ENCODE measurements at places on chromosomes 3 and 15. TPM values are rescaled to one million over a fixed set of nuclear protein-coding genes. Genes with fewer than 3 reads are reported as not detected.

Gene SERPINI2
- 2.5 TPM for total RNA-seq

DNA sequence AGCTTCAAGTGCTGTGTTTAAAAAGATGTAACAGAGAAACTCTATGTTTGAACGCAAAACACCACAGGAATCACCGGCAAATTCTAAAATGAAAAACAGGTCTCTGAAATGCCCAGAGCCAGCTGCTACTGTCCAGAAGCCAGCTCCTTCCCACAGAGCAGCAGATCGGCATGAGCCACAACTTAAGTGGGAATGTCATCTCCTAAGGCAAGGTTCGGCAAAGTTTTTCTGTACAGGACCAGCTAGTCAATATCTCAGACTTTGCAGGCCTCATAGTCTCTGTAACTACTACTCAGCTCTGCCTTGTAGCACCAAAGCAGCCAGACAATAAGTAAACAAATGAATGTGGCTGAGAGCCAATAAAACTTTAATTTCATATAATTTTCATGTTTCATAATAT lies 4.9 kb downstream of the PLOD2 start:
- H3K4me1 ChIP-seq = peaks cover 29% of the 10 kb centered on the region
- no peaks in the 10 kb centered on the region for H3K27me3 ChIP-seq
- DNase-seq = no peak
- no peak overlapping the region for H3K4me3 ChIP-seq
- H3K27ac ChIP-seq = no peak overlapping the region

GRCh38 chr3:58391156-58391865 lies 42.3 kb downstream of the PDHB start:
- peaks cover 39% of the 10 kb centered on the region for H3K4me1 ChIP-seq
- H3K4me3 ChIP-seq = no peak overlapping the region
- H3K36me3 ChIP-seq = no peaks in the 10 kb centered on the region
- no peaks in the 10 kb centered on the region for H3K27me3 ChIP-seq

DNA sequence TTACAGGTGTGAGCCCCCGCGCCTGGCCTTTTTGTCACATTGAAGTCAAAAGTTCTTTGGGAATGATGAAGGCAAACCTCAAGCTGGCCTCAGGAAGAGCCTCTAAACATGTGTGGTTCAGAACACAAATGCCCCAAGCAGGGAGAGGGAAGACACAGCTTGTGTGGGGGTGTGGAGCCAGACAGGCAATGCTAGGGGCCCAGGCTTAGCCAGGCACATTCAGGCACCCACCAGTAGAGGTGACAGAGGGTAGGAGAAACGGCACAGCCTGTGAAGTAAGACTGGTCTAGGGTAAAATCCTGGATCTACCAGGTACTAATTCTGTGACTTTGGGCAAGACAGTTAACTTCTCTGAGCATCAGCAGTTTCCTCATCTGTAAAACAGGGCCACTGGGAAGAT lies 3.5 kb downstream of the HDC start:
- H3K27me3 ChIP-seq = no peaks in the 10 kb centered on the region
- DNase-seq = peak; percentile 48
- no peak overlapping the region for H3K27ac ChIP-seq
- H3K4me1 ChIP-seq = no peaks in the 10 kb centered on the region

DNA sequence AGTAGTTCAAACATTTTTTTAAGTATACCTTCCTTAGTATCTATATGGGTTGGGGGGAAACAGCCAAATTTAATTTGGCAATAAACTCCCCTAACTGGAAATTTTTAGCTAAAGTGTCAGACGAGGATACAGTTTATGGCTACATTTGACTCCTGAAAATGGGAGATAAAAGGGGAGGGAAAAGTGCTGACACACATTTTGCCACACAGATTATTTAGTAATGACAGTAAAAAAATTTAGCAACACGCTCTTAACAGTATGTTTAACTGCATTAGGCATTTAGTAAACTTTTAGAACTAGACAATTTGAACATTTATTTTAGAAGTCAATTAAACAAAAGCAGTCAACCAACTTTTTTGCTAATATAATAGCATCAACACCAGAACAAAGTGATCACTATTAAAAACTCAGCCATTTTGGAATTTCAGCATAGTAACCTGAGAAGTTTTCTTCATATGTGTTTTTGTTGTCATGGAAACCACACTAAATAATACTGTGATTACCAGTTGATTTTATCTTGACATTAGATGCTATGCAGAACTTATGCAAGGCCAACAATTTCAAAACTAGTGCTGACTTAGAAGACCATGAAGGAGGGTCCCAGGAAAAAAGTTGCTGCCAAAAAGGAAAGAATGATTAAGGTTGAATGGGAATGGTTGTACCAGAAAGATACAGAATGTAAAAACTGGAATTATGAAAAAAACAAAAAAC lies 47.0 kb upstream of the TFG start:
- no peak overlapping the region for H3K27ac ChIP-seq
- H3K4me1 ChIP-seq = no peaks in the 10 kb centered on the region
- no peak overlapping the region for H3K4me3 ChIP-seq
- no peaks in the 10 kb centered on the region for H3K36me3 ChIP-seq
- DNase-seq = peak; percentile 64

DNA sequence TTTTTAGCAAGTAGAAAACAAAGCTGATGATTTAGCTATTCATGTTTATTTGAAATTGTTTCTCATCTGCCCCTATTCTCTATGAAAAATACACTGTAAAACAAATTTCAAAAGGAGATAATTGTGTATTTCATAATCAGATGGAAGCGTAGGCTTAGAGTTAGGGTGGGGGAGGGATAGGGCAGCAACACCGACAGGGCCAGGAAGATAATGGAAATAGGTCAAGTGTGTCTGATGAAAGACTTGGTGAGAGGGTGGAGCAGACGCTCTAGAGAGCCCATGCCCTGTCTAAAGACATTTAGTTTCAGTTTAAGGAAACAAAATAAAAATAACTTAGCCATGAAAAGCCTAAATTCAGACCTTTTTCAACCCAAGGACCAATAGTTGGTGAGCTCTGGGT lies 51.6 kb upstream of the ARL6 start:
- H3K27ac ChIP-seq = no peak overlapping the region
- H3K36me3 ChIP-seq = no peaks in the 10 kb centered on the region
- no peaks in the 10 kb centered on the region for H3K27me3 ChIP-seq
- no peak for DNase-seq
- peaks cover 18% of the 10 kb centered on the region for H3K4me1 ChIP-seq

GRCh38 chr15:85583923-85584390 lies 203.6 kb downstream of the AKAP13 start:
- no peak overlapping the region for H3K4me3 ChIP-seq
- peaks cover 13% of the 10 kb centered on the region for H3K4me1 ChIP-seq
- DNase-seq = no peak
- no peaks in the 10 kb centered on the region for H3K36me3 ChIP-seq

Gene ZBED2
- not detected for total RNA-seq

GRCh38 chr3:37923569-37924040 lies 61.9 kb downstream of the CTDSPL start:
- DNase-seq = no peak
- H3K4me3 ChIP-seq = no peak overlapping the region
- no peak overlapping the region for H3K27ac ChIP-seq

DNA sequence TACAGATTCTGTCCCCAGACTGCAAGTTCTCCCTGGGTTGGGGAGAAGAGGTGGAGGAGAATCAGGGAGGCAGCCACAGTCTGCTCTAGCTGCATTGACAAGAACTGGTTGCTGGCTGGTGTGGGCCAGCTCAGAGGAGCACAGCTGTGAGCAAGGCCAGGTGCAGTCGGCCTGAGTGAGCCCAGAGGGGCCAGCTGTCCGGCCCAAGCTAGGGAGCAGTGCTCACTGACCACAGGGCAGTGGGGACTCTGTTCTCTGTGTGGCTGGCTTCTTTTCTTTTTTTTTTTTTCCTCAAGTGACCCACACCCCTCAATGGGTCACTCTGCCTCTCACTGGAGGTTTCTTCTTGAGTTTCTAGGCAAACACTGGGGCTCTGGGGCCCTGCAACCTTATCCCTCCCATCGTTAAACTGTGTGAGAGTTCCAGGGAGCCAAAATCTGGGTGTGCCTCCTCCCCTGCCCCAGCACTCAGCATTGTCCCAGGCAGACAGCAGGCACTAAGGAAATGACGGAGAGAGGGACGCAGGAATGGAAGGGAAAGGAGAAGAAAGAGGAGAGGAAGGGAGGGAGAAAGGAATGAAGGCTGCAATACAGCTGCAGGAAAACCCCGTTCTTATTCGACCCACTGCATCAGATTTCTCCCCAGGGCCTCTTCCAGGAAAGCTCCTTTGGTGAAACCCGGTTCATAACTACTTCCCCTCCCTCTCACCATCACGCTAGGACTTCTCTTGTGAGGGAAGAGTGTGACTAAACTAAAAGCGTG lies 37.7 kb upstream of the HES1 start:
- no peaks in the 10 kb centered on the region for H3K27me3 ChIP-seq
- no peak for DNase-seq
- H3K27ac ChIP-seq = no peak overlapping the region
- no peak overlapping the region for H3K4me3 ChIP-seq

Gene KY
- not detected for total RNA-seq

- no peak for DNase-seq
- no peaks in the 10 kb centered on the region for H3K4me1 ChIP-seq
- no peaks in the 10 kb centered on the region for H3K27me3 ChIP-seq
- no peak overlapping the region for H3K4me3 ChIP-seq
- no peaks in the 10 kb centered on the region for H3K36me3 ChIP-seq
These were observed 598.2 kb upstream of the ADAMTS9 start for GRCh38 chr3:65285956-65286355.

Gene ARIH1
- 55.3 TPM for total RNA-seq

GRCh38 chr3:115628075-115628412 lies 4.7 kb downstream of the GAP43 start:
- H3K27ac ChIP-seq = no peak overlapping the region
- H3K27me3 ChIP-seq = peaks cover 13% of the 10 kb centered on the region
- DNase-seq = no peak
- H3K4me3 ChIP-seq = no peak overlapping the region
- no peaks in the 10 kb centered on the region for H3K36me3 ChIP-seq

Gene IGF2BP2
- total RNA-seq = 87.4 TPM

DNA sequence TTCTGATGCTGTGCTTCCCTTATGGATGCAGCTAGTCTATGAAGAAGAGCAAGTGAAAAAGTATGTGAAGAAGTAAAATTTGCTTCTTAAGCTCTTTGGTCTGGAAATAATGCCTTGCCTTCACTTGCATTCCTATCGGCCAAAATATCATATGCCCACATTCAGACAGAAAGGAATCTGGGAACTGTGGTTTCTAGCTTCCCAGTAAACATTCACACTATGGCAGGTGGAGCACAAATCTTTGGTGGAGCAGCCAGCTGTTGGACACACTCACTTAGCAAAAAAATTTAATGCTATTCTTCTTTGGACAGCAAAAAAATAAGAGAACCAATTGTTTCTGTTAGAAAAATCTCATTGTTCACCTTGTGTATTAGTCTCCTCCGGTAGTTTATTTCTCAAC lies 12.3 kb upstream of the COL6A6 start:
- no peak for DNase-seq
- no peaks in the 10 kb centered on the region for H3K27me3 ChIP-seq
- no peak overlapping the region for H3K4me3 ChIP-seq
- no peaks in the 10 kb centered on the region for H3K4me1 ChIP-seq

- no peak for DNase-seq
- no peak overlapping the region for H3K4me3 ChIP-seq
- H3K36me3 ChIP-seq = no peaks in the 10 kb centered on the region
- H3K4me1 ChIP-seq = peaks cover 8% of the 10 kb centered on the region
- H3K27me3 ChIP-seq = no peaks in the 10 kb centered on the region
These were observed 28.0 kb upstream of the VGLL4 start for GRCh38 chr3:11671648-11672100.

Gene IL17RE
- 4.3 TPM for total RNA-seq

Gene HGD
- not detected for total RNA-seq

Gene GPR62
- 0.38 TPM for total RNA-seq

GRCh38 chr15:23853286-23853685 lies 166.2 kb upstream of the NDN start:
- no peak overlapping the region for H3K27ac ChIP-seq
- no peaks in the 10 kb centered on the region for H3K4me1 ChIP-seq
- H3K27me3 ChIP-seq = no peaks in the 10 kb centered on the region
- H3K36me3 ChIP-seq = no peaks in the 10 kb centered on the region
- H3K4me3 ChIP-seq = no peak overlapping the region

DNA sequence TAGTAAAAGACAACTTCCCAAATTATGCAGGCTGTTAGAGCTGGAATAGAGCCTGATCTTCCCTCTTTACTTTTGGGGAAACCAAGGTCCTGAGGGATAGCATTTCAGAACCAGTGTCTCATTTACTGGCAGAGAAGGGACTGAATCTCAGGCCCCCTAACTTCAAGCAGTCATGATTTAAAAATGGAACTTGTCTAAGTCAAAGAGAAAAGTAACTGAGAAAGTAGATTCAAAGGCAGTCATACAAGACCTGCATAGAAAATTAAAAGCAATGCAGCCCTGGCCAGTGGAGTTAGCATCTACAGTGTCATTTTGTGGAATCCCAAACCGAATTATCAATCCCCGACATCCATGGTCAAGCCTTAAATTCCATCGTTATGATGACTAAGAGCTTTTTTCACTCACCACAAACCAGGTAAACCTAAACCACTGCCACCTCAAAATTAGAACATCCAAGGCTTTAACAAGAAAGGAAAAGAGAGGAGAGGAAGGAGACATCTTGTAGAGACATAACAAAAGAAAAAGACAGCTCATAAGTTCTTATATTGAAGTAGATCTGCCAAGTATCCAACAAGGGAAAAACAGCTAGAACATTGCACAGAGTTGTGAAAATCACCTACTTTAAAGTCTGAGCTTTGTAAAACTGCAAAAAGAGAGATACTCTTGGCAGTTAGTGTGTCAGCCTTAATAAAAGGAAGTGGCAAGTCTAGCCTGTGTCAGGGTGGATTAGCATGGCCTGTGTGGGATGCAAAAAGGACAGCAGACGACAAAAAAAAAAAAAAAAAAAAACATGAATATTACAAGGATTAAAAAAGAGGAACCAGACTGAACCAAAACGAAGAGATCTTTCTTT lies 54.1 kb upstream of the CCR2 start:
- H3K4me3 ChIP-seq = no peak overlapping the region
- H3K27ac ChIP-seq = no peak overlapping the region
- no peaks in the 10 kb centered on the region for H3K36me3 ChIP-seq
- H3K27me3 ChIP-seq = no peaks in the 10 kb centered on the region
- DNase-seq = no peak

- H3K36me3 ChIP-seq = no peaks in the 10 kb centered on the region
- no peaks in the 10 kb centered on the region for H3K4me1 ChIP-seq
- no peak overlapping the region for H3K4me3 ChIP-seq
- no peak overlapping the region for H3K27ac ChIP-seq
These were observed 3.0 kb downstream of the CCR2 start for GRCh38 chr3:46356909-46357308.

DNA sequence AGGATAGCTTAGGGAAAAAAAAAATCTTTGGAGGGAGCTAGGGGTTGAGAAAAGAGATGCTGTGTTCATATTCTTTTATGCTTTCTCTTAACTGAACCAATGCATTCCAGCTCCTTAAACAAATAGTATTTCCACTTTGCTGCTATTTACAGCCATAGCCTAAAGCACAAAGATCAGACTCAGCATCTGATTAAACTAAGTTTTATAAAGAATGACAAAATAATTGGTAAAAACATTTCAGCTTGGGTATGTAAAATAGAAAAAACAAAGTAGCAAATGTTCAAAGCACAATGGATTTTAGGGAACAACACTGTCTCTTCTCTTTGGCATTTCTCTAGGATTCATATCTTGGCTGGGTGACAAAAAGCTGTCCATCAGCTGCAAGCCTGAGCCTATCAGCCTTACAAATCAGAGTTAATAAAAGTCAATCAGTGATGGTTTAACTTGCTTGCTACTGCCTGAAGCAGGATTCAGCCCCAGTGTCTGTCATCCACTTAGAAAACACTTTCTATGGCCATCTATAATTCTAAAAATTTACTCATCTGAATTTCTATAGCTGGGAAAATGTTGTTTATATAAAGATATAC lies 232.1 kb upstream of the CDIN1 start:
- H3K27me3 ChIP-seq = no peaks in the 10 kb centered on the region
- H3K4me1 ChIP-seq = no peaks in the 10 kb centered on the region
- no peak for DNase-seq
- no peak overlapping the region for H3K27ac ChIP-seq
- H3K4me3 ChIP-seq = no peak overlapping the region

Measured in GM23338 (cell line).